Cortex of kidney (tissue), 1 donor: ENCODE measurements at places on chromosomes 1 and 21.

DNA sequence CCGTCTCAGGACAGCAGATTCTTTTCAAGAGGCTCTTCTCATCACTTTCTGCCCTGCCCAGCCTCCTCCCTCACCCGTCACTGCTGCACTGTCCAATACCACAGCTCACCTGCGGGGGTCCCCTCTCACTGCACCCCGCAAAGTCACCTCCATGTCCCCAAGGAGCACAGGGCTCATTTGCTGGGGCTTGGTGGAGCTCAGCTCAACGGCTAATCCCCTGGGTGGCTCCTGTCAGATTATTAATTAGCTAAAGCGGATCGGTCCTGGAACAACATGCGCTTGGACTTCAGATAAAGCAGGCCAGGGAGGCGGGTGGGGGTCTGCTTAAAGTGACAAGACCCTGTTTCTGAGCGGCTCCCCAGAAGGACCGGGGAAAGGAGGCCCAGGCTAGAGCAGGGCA is 43.1 kb downstream of the CASZ1 start:
- DNase-seq, result no peak

DNA sequence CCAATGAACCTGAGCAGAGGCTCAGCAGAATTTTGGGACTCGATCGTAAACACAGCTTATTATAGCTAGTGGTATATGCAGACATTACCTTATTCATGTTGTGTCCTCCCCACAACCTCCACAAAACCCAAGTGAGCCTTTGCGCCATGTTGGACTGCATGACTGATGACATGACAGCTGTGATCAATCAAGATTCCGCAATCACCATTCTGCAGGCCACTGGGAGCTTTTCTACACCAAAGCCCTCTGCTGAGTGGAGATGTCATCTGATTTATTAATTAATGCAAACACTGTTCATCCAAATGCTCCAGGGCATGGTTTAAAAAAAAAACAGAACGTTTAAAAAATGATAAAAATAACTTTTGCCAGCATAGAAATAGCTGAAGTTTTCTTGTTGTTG is 7.9 kb upstream of the SRP9 start:
- DNase-seq, result no peak

- no peak for DNase-seq
Observed at GRCh38 chr1:24003331-24003972, 23.3 kb upstream of the SRSF10 start.

DNA sequence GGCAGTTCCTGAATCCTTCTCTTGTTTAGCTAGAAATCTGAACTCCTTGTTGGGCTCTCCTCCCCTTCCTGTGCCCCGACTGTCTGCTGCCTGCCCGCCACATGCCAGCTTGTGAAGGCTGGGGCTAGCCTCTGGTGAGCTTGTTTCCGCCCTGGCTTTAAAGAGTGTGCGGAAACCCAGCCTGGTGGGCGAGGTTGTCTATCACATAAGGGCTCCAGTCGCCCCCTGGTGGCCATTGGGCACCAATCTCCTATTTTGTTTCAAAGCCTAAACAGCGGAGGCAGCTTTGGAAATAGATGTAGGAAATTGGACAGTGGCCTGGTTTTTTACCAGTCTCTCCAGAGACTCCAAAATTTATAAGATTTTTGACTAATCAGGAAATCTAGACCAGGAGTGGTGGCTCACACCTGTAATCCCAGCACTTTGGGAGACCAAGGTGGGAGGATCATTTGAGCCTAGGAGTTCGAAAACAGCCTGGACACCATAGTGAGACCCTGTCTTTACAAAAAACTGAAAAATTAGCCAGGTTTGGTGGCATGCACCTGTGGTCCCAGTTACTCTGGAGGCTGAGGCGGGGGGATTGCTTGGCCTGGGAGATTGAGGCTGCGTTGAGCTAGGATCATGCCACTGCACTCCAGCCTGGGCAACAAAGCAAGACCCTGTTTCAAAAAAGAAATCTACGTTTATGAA is 9.8 kb downstream of the ATP8B2 start:
- no peak for DNase-seq

- no peak for DNase-seq
Observed at GRCh38 chr21:39096754-39097153, 86.5 kb downstream of the PSMG1 start.

GRCh38 chr1:29196863-29197589 is 15.3 kb upstream of the SRSF4 start:
- DNase-seq, result no peak

GRCh38 chr1:53336146-53336545 is 8.3 kb upstream of the LRP8 start:
- DNase-seq, result no peak

DNA sequence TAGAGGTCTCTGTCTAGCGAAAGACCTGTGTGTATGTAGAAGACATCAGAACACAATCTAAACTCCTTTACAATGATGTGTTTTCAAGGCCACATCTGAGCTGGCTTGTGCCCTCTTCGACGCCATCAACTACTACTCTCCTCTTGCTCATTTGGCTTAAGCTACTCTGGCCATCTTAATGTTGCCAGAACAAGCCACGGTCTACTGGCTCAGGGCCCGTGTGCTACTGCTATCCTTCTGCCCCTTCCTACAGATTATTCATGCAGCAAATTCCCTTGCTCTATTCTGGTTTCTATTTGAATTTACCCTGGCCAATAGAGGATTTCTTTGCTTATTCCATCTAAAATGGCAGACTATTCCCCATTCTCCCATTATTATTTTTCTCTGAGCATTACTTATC is 121.7 kb downstream of the ZZZ3 start:
- DNase-seq, result no peak

DNA sequence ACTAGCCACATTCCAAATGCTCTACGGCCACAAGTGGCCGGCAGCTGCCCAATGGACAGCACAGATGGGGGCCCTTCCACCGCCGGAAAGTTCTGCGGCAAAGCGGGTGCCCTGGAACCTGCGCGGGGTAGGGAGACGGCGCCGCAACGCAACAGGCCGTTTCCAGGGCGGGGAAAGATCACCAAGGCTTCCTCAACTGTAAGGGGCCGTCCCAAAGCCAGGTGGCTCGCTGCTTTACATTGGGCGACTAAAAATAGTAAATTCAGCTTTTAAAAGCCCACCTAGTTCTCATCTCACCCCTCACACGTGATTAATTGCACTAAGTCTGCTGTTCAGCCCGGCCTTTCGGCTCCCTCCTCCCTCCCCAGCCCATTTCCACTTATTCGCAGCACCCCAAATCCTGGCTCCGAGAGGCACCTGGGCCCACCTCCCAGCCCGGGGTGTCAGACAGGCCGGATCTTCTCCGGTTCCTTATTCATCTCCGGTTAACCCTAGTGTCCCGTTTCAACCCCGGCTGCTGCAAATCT is 643 bp downstream of the CFAP298 start:
- DNase-seq, result no peak

DNA sequence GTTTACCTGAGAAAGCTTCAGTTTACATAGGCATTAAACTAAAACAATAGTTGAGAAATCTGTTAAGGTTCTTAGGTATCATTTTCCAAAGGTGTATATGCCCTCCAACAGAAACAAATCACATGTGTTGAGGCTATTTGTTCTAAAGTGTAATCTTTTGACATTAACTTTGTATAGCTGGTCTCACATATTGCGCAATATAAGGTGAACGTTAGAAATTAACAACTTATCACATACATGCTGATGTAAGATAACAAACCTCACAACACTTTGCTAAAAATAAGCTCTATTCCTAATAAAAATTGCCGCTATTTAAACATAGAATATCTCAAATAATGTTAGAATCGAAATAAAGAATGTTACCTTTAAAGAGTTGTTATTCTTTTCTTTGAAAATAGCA is 340.6 kb downstream of the SRGAP2C start:
- no peak for DNase-seq

DNA sequence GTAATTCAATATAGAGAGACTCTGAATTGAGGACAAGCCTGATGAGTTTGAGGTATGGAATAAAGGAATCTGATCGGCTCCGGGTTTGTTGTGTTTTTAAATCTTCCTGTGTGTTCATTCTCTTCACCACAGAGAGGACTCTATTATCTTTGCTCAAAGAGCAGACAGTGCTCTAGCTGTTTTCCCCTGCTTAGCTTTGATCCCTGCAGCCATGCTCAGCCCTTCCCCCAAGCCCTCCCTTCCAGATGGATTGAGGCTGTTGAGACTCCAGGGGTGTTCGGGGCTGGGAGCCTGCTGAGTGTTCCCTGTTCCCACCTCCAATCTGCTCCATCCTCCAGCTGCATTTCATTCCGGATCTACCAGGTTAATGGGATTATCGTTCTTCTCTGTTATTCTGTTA is 74.2 kb upstream of the CXADR start:
- no peak for DNase-seq

GRCh38 chr1:216499581-216500272 is 76.5 kb upstream of the USH2A start:
- no peak for DNase-seq

GRCh38 chr1:65467536-65467935 is 47.1 kb downstream of the LEPR start:
- DNase-seq, result no peak

- DNase-seq, result no peak
Observed at GRCh38 chr1:1088801-1089680, 14.9 kb upstream of the RNF223 start.
